ENCODE measurements at places on chromosomes 5 and 9.

- ATAC-seq: no peak
Observed at GRCh38 chr9:135032868-135033460, 54.5 kb upstream of the OLFM1 start.

DNA sequence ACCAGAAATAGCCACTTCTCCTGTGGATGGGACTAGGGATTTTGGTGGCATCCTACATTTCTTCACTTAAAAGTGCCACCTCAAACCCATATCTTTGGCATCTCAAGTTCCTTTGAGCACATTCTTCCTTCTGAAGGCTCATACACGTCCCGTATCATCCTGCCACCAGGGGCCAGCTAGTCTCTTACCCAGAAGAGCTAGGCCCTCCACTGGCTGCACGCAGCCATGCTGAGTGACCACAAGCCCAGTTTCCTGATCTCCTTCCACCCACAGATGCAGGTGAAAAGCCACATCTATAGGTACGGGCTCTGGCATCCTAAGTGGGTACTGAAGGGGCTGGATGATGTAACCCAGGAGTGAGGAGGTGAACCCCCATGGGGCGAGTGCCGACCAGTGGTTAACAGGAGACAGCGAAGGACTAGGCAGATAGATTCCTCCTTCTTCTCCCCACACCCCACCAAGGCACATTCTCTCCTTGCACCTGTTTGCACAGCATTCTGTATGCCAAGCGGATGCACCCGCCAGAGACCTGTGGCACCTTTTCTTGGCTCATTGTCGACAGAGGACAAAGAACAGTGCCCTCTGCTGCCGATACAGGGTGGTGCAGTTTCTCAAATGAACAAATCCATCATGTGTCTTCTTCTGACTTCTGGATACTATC is 14.4 kb upstream of the SCGB3A1 start:
- peak; percentile 50 for ATAC-seq

GRCh38 chr5:67010684-67011409 is 185.8 kb downstream of the CD180 start:
- peak; percentile 72 for ATAC-seq

DNA sequence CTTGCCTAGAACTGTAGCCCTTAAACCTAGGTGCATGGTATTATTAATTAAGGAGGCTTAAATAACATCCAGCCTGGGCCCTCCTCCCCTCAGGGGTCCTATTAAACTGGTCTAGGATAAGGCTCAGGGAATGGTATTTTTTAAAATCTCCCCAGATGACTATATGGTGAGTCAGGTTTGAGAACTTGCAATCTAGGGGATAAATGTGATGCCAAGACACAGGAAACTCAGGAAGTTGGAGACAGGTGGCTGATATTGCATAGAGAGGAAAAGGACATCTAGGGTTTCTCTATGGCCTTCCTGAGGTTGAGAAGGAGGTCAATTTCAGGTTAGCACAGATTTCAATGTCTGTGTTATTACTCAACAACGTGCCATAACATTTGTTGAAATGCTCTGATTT is 581.0 kb downstream of the TLE1 start:
- ATAC-seq: no peak

- no peak for ATAC-seq
Observed at GRCh38 chr9:5470122-5470521, 19.8 kb downstream of the CD274 start.

DNA sequence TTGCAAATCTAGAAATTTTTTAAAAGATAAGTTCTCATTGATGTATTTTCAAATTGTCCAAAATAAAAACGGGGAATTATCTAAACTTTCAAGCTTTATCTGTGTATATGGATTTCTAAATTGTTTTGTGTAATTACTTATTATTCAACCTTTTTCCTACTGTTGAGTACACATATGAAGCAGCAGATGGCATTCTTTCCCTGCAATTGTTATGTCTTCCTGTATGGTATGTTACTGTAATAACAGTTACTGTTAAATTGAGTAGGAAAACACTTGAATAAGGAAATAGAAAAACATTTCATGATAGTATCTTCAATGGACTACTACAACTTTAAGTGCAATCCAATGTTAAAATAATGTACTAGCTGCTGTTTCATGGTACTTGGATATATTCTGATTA is 124.8 kb downstream of the RANBP17 start:
- ATAC-seq: no peak

GRCh38 chr9:91245431-91246313 is 116.0 kb downstream of the AUH start:
- no peak for ATAC-seq

DNA sequence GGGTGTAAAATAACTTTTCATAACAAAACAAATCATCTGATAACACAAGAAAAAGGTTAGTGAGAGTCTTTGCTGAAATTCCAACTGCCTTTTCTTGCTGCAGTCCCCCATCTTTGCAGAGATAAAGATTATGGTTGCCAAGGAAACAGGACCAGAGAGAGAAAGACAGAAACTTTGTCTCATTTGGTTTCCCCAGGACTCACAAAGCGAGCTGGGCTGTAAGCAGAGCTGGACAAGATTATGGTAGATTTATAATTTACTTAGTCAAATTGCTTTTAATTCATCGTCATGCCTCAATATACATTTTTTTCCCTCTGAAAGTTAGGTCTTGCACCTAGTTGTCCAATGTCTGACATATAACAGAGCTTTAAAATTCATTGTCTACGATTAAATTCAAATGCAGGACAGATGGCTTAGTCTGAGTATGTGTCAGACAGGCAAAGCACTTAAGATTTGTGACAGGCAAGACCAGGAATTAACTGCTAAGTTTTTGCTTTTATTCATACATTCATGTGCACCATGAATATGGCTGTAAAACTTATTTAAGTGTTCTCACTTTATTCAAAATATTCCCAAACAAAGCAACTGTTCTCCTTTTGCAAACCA is 17.4 kb downstream of the ENC1 start:
- ATAC-seq: no peak

DNA sequence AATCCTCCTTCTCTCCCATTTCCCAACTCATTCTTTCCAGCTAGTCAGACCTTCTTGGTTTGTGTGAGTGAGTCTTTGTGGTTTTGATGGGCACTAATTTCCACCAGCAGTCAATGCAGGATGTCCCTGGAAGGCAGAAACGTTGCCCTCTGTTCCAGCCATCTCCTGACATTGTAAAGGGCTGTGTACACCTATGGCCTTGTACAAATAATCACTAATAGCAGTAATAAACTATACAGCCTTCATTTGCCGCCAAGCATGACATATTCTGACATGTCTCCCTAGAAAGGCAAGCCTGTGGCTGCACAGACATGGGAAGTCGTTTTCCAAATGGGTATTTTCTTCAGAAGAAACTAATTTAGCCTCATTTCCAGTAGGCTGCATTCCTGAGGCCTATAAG is 18.4 kb upstream of the DENND1A start:
- no peak for ATAC-seq

DNA sequence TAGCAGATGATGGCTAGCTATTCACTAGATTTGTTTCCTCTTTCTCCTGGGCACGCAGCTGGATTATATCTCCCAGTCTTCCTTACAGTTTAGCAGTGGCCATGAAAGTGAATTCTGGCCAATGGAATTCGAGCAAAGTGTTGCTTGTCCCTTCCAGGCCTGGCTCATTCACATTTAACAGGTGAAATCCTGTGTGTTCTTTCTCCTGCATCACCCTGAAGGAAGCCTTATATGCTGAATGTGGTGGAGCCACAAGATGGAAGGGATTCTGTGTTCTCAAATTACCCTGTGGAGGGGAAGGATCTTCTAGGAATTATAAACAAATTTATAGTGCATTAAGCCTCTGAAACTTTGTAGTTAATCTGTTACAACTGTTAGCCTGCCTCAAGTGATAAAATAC is 8.2 kb upstream of the ELOVL7 start:
- ATAC-seq: no peak

Measured in esophagus mucosa (tissue), 1 donor.